ENCODE measurements at places on chromosomes 4 and X.

GRCh38 chr4:72953571-72953970 lies 115.9 kb downstream of the COX18 start:
- no peak for DNase-seq

DNA sequence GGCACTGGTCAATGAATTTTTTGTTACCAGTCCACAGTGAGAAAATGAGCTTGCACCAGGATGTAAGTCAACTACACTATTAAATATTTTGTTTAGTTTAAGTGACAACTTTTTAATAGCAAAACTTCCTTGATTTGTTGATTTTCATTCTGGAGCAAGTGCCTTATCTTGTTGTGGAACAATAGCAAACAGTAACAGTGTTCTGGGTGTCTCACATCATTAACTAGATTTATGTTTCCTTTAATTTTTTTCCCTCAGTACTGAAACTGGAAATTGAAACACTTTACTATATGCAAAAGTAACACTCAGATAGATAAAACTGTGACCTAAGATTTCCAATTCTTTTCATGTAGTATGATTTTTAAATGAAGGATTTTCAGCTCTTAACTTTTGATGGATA lies 80.1 kb downstream of the GALNT7 start:
- DNase-seq = no peak

- DNase-seq = peak; percentile 0
These were observed 27.3 kb downstream of the CSN3 start for GRCh38 chr4:70269674-70270073.

- no peak for DNase-seq
These were observed 1.5 kb downstream of the TIFA start for GRCh38 chr4:112284166-112284565.

DNA sequence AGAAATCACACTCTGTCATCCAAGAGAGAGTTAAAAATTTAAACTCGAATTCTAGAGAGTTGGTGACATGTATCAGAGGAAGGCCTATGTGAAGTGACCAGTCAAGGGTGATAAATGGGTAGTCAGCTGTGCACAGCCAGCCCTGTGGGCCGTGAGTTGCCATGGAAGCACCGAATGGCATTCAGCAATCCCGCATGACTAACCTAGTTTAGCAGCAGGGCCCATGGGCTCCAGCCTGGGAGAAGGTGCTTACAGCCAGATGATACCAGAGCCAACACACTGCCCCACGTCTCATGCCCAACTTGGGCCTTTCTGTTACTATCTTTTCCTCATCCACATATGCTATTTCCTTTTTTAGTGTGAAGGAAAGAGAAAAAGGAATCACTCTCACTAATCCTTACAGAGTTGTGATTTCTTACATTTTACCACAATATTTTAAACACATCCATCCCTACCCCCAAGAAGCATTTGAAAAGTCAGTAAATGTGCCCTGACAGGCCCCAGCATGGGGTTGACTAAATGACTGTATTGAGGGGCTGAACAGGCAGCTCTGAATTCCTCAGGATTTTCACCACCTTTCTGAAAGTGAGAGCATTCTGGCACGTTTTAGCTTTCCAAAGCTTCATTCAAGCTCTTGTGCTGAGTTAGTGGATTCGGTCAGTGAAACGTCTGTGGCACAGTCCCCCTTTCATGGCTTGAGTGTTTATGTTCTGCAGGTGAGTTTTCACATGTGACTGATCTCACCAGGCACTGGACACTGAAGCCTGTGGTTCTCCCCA lies 104.2 kb downstream of the AFF1 start:
- peak; percentile 39 for DNase-seq

- DNase-seq = no peak
These were observed 41.2 kb downstream of the RELL1 start for GRCh38 chr4:37644962-37645361.

DNA sequence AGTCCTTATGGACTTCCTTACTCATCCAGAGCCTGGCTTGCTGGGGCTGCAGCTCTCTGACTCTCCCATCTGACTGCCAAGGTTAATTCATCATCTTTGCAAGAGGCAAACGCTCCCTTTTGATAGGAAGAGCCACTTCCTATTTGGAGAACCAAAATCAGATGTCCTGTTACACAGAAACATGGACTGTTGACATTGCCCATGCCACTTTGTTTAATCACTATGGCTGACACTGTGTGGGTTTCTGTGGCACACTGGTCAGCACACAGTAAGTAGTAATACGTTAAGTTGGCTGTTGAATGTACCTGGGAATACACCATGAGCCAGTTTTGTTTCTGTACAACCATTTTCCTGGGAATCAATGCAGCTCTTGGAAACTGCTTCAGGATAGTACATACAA lies 45.1 kb upstream of the TMEM33 start:
- DNase-seq = no peak

- DNase-seq = no peak
These were observed 14.8 kb downstream of the CD38 start for GRCh38 chr4:15792974-15793373.

DNA sequence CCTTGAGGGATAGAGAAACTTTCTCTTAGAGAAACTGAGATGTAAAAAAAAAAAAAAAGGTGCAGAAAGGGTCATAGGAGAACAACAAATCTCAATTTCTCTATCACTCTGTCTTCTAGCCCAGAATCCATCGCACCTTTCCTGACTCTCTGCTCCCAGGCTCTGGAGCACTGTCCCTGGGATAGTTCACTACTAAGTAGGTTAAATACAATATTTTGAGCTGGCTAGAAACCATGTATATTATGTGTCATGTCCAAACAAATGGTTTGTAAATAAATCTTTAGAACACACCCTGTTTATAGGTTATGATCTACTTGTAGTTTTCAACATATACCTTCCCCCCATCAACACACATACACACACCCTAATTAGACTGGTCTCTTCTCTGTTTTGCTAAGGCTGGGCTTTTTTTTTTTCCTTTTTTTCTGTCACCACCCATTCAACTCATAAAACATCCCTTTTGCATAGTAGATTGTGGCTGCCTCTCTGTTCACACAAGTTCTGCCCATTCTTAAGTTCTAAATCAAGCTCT lies 124.4 kb downstream of the KLHL13 start:
- DNase-seq = no peak
